Substantia nigra (tissue), 51 donors: ENCODE measurements at places on chromosomes 11 and 22.

GRCh38 chr11:13098063-13098462, 88.9 kb downstream of the RASSF10 start:
- peak; percentile 20 for DNase-seq

GRCh38 chr22:40387746-40388145, 17.4 kb downstream of the SGSM3 start:
- no peak for DNase-seq

- no peak for DNase-seq
These were observed 120.7 kb downstream of the CCDC81 start for GRCh38 chr11:86495351-86495750.

GRCh38 chr11:78259777-78260487, 71.2 kb downstream of the USP35 start:
- DNase-seq, result no peak

DNA sequence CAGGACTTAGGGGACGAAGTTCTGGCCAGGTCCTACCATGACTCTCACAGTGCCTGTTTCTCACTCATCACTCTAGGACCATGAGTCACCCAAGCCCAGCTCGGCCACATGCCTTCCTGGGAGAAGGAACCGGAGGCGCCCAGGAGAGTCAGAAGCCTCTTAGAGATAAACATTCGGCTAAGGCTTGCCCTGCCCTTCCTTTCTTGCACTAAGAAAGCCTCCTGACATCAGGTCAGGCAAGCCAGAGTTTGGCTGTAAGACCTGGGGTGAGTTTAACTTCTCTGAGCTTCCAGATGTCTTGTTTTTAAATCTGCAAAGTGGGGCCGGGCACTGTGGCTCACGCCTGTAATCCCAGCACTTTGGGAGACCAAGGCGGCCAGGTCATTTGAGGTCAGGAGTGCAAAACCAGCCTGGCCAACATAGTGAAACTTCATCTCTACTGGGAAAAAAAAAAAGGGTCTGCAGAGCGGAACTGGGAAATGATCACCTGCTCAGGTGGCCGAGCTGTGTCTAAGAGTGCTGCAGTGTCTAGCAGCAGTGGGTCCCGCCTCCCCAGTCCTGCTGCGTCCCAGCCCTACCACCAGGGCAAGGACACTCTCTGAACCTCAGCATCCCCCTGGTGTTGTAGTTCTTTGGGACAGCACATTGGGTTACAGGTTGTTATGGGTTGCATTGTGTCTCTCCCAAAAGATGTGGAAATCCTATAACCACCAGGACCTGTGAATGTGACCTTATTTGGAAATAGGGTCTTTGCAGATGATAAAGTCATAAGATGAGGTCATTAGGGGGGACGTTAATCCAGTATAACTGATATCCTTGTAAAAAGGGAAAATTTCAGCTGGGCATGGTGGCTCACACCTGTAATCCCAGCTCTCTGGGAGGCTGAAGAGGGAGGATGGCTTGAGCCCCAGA, 1.8 kb upstream of the CARS1 start:
- no peak for DNase-seq
